ENCODE measurements at places on chromosomes 4 and X.

GRCh38 chrX:34404386-34405070 lies 252.6 kb downstream of the TMEM47 start:
- no peak for DNase-seq

DNA sequence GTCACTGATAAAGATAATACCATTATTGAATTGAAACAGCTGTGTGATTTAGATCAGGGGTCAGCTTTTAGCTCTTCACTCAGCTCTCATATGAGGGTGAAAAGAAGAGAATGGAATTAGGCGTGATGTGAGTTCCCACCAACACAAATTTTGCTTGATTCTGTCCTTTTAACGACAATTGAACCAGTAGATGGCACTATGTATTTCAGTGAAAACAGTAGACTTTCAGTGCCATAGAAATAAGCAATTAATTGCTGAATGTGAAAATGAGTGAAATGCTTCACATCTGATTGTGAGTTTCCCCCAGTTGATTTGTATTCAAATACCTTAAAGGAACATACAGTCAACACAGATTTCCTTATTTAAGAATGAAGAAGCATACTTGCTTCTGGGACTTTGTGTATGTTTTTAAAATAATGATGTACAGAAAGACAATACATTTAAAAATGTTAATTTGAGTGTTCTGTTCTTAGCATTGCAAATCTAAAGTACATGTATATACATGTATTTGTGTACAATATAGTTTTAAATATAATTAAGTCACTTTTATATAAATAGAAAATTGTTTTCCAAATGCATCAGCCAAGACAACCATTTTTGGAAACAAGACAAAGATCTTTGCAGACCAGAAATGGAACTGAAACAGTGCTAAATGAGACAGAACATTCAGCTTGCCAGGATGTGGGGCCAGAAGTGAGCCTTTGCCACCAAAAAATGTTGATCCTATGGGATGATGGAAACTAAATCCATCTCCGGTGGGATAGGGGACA lies 178.8 kb downstream of the SNCA start:
- DNase-seq = no peak

- DNase-seq = no peak
Measured at GRCh38 chrX:154829134-154829533, 5.3 kb downstream of the SMIM9 start.

DNA sequence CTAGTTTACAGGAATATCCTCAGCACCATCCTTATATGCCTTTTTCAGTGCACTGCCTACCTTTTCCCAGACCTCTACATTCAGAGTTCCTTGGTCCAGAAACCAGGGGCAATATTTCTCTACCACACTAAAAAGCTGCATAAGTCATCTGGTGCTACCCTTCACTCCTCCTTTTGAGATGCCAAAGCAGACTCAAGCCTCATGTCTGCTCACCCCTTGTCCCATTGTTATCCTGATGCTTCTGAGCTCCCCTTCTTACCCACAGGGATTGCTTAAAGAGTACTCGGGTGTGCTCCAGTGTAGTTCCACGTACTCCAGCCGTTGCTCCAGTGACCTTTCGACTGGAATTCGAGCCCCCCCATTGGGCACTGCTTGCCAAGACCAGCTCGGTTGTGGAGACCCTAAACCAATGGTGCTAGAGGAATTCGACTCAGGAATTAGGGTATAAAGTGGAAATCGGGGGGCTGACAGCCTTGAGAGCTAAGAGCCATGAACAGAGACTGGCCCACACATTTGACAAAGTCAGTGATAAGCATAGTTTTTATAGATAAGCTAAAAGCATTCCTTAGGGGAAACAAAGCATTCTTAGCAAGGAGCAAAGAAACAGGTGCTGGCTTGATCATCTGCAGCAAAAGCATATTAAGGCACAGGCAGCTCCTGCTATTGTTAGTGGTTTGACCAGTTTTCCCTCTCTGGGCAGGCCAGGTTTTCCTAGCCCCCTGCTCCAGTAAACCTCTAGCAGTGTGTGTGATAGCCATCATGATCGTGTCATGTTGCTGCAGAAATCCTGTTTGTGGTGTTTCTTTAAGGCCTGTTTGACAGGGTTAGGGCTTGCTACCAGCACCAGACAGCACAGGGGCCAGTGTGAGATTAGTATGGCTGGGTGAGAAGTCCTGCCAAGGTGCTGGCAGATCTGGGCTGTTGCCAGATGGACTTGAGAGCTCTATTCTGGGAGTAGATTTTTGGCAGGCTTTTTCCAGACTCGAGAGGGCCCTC lies 57.5 kb upstream of the WDR1 start:
- no peak for DNase-seq

All from right hindlimb (tissue), 1 donor.